ENCODE measurements at places on chromosomes 12 and 14.
A peak's percentile ranks its signal among the peaks of the same experiment; 100 is the strongest.

DNA sequence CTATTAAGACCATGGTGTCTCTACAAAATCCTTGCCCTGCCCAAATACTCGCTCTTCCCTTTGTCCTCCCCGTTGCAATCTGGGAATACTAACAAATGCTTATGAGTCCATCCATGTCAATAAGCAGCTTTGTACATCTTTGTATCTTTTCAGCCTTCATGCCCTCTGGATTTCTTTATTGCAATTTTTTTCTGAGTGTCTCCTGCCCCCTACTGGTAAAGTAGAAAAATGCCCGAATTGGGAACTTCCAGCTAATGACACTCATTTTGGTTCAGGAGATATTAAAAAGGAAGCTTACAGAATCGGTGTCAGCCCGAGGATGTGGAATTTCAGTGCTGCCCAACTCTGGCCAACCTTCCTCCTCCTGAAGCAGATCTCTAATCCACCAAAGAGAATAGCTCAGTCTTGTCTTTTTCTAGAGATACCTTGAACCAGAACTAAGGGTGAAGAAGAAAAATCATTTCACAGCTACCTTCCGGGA, 46.0 kb downstream of the SH2B3 start:
- peak; percentile 59 for DNase-seq

GRCh38 chr12:98532687-98533304, 17.4 kb downstream of the TMPO start:
- DNase-seq, result peak; percentile 59

- DNase-seq, result no peak
Measured at GRCh38 chr14:57822081-57822480, 43.8 kb downstream of the SLC35F4 start.

DNA sequence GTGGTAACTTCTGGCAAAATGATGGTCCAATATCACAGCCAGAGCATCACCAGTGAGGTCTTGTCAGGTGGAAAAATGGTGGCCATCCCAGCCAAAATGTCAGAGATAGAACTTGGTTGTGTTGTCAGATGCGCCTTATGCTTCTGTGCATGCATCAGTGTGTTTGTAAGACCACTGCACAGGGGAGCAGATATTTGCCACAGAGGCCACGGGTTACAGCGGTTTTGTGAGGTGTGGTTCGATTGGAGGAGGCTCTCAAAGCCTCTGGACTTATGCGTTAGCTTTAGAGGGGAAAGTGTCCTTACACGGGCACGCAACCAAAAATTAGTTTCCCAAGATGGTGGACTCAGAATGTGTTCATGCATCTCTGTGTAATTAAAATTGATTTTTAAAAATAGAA, 243.8 kb downstream of the ADGRD1 start:
- no peak for DNase-seq

DNA sequence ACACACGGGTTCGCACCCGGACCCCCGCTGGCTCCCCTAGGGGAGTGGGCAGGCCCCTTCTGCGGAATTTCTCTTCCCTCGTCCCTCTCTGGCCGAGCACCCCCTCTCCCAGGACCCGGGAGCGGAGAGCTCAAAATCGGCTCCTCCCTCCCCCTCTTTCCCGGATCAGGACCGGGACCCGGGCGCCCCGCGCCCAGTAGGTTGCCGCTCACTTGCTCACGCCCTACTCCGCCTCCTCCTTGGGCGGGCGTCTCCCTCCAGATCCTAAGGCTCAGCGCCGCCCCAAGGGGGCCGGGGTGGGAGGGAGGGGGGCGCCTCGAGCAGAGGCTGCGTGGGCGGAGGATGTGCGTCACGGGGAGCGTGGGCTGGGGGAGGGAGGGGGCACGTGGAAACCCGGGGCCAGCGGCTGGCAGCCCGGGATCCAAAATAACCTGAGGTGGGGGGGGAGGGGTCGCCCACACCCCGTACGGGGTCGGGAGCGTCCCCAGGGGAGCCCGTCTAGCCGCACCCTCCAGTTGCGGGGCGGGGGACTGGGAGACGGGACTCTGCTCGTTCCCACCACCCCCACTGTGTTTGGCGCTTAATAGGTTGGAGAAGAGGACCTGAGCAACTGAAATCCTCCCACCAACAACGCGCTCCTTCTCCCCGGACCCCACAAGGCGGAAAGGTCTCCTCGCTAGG, 1.8 kb upstream of the NAB2 start:
- peak; percentile 89 for DNase-seq

DNA sequence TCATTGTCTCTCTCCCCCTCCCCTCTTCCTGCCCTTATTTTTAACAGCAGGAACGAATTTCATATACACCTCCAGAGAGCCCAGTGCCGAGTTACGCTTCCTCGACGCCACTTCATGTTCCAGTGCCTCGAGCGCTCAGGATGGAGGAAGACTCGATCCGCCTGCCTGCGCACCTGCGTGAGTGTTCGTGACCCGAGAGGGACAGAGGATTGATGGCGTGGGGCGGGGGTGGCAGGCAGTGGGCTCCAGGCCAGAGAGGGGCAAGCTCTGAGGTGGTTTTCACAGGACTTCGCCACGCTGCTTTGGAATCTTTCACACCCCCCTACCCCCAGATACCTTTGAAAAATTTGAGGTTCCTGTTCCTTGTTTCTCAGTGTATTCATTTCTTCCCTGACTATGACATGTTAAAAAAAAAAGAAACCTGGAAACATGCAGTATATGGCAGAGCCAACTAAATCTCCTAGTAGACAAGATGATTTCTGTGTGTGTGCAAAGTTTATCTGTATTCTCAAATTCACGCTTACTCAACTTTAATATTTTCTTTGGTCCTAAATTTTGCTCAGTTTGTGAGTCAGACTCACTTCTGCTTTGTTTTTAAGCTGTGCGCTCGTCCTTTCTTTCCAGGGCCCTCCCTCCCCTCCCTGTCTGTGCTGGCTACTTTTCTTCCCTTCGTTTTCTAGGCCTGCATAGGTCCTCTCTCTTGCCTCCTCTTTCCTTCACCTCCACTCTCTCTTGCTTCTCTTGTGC, 103.1 kb downstream of the ETV6 start:
- no peak for DNase-seq

GRCh38 chr12:53199700-53200099, 7.4 kb downstream of the ITGB7 start:
- no peak for DNase-seq

DNA sequence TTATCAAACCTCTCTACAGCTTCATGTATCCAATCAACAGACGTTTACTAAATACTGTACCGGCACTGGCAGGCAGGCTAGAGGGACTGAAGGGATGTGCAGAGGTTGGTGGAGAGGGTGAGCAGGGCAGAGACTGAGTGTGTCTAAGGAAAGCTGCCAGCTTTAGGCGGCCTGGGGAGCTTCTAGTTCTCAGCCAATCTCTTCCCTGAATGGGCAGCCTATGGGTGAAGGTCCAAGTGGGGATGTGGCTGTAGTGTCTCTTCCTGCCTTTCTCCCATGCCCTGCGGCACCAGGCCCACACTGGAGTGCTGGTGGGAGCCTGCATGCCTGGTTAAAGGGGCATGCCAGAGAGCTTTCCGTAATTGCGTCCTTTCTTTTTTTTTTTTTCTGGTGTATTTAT, 239.8 kb downstream of the CACNA1C start:
- DNase-seq, result no peak

DNA sequence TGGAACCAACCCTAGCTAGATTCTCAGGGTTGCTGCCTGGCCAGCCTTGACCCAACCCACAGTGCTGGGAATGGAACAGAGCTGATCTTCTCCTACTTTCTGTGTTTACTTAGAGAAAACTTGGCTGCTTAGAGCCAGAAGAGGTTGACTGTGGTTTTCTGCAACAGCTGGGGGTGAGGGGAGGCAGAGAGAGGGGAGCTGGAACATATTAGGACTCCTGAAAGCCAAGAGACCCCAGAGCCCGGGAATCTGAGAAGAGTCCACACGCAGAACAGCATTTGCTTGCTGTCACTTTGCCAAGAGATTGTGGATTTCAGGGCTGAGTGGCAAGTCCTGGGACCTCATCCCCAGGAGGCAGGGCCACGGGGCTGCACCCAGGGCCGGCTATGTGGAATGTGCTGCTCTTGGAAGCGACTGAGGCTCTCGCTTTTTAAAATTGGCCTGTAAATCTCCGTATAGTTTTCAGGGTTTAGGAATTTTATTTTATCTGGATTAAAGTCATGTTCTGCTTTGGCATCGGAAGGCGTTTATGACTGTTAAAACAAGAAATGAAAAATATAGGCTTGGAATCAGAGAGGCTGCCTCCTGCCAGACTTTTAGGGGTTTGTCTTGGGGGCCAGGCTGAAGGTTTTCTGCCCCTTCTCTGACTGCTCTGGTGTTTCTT, 22.3 kb upstream of the MED13L start:
- DNase-seq, result peak; percentile 53
